Activated CD8-positive, alpha-beta memory T cell treated with anti-CD3 and anti-CD28 coated beads, Interleukin-2, amount 10 ng/mL, durations not matched to agents 7 days and 5 days (primary cell): ENCODE measurements at places on chromosomes 4 and X.

GRCh38 chrX:154369449-154370299 is 4.8 kb downstream of the FLNA start:
- peak overlapping the region; percentile 89 for H3K27ac ChIP-seq
- H3K27me3 ChIP-seq, result no peaks in the 10 kb centered on the region
- H3K4me3 ChIP-seq, result peak overlapping the region; percentile 96
- peaks cover 30% of the 10 kb centered on the region for H3K36me3 ChIP-seq
- peaks cover 32% of the 10 kb centered on the region for H3K4me1 ChIP-seq

DNA sequence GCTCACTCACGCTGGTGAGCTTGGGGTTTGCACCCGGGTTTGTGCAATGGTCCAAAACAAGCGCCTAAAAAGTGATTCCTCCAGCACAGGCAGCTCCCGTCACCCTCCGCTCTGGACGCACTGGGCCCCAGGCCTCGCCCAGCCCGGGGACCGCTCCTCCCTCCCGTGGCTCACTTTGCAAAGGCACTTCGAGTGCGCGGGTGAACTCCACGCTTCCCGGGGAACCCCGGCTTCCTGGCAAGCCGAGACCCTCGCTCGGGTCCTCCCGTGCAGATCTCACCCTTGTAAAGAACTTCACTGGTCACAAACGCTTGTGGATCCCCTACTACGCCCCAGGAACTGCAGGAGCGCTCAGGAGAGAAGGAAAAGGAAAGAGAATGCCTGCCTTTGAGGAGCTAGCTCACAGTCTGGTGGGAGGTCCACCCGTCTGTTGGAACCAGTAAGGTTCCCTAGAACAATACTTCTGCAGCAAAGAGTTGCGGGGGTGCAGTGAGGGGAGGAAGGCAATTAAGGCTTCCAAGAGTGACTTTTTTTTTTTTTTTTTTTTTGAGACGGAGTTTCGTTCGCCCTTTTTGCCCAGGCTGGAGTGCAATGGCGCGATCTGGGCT is at the start of gene CTPS2:
Gene CTPS2, minus strand, starts transcription at position 122 of the 608 bp plus-strand sequence. CDS start 9,767 bp downstream, outside the sequence.
- H3K27ac ChIP-seq, result peak within 1 kb of the TSS; percentile 69
- peaks cover 19% of the 10 kb centered on the region for H3K4me1 ChIP-seq
- H3K36me3 ChIP-seq, result peaks cover 1% of the 10 kb centered on the region
- peak within 1 kb of the TSS; percentile 78 for H3K4me3 ChIP-seq
- peak; percentile 63 for DNase-seq

GRCh38 chr4:77022560-77023179 is 53.1 kb downstream of the CCNI start:
- peaks cover 3% of the 10 kb centered on the region for H3K27me3 ChIP-seq
- H3K27ac ChIP-seq, result no peak overlapping the region
- no peak overlapping the region for H3K4me3 ChIP-seq
- DNase-seq, result no peak
- H3K36me3 ChIP-seq, result peaks cover 31% of the 10 kb centered on the region

- no peaks in the 10 kb centered on the region for H3K27me3 ChIP-seq
- H3K4me3 ChIP-seq, result no peak overlapping the region
- H3K27ac ChIP-seq, result no peak overlapping the region
- H3K36me3 ChIP-seq, result no peaks in the 10 kb centered on the region
These were observed 72.0 kb upstream of the HHIP start for GRCh38 chr4:144574000-144574399.

DNA sequence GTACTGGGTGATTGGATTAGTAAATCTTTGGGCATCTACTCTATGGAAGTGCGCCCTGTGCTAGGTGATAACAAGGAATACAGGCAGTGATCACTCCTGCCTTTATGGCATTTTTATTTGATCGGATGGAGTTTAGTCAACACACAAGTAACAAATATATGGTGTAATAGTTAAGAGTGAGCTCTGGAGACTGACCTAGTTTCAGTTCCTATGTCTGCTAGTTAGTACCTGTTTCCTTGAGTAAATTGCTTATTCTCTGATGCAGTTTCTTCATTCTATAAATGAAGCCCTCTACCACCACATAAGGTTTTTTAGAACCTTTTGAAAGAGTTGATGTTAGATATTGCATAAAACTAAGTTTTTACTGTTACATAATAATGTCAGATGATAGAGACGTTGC is 134.6 kb downstream of the KDM6A start:
- H3K4me1 ChIP-seq, result peaks cover 11% of the 10 kb centered on the region
- no peak overlapping the region for H3K4me3 ChIP-seq
- H3K27ac ChIP-seq, result peak overlapping the region; percentile 19
